Epithelial cell of umbilical artery (primary cell): ENCODE measurements at places on chromosomes 7 and 10. TPM values are rescaled to one million over a fixed set of nuclear protein-coding genes. Genes with fewer than 3 reads are reported as not detected.

The PILRA gene
- total RNA-seq = not detected in 2 replicates

The ABCA13 gene
- total RNA-seq = under 0.01 TPM in 2 replicates

The NEUROD6 gene
- not detected in 2 replicates for total RNA-seq

The ANKRD30A gene
- not detected in 2 replicates for total RNA-seq

The C10orf71 gene
- not detected in 2 replicates for total RNA-seq
